ENCODE measurements at places on chromosomes 1 and 21. TPM values are rescaled to one million over a fixed set of nuclear protein-coding genes. Genes with fewer than 3 reads are reported as not detected.

VWA5B1 gene
- total RNA-seq = not detected

DNA sequence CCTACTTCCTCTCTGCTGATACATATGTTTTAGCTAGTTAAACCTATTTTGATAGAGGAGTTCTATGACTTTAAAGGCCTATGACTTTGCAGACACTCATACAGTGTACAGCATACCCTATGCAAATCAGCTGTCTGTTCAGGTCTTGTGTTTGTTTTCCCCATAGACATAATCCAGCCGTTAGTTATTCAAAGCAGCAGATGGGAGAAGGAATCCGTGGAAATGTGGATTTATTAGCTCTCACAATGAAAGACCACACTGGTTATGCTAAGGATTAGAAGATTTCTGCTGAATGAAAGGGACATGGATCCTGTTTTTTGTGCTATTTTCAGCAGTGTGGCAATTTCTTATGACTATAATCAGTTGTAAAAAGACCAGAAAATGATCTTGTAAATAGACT lies 59.8 kb downstream of the MAST2 start:
- H3K27me3 ChIP-seq = no peaks in the 10 kb centered on the region
- no peaks in the 10 kb centered on the region for H3K36me3 ChIP-seq
- no peak overlapping the region for H3K4me3 ChIP-seq
- no peak for DNase-seq

- peaks cover 23% of the 10 kb centered on the region for H3K36me3 ChIP-seq
- no peak overlapping the region for H3K4me3 ChIP-seq
- no peaks in the 10 kb centered on the region for H3K4me1 ChIP-seq
- H3K27ac ChIP-seq = no peak overlapping the region
- DNase-seq = no peak
Measured at GRCh38 chr1:28538286-28538685, 14.6 kb upstream of the TRNAU1AP start.

FAM151A gene
- total RNA-seq = not detected

GRCh38 chr1:238451781-238452310 lies 561.1 kb upstream of the ZP4 start:
- no peaks in the 10 kb centered on the region for H3K27me3 ChIP-seq
- H3K4me3 ChIP-seq = no peak overlapping the region
- no peaks in the 10 kb centered on the region for H3K4me1 ChIP-seq
- H3K27ac ChIP-seq = no peak overlapping the region
- no peaks in the 10 kb centered on the region for H3K36me3 ChIP-seq
- no peak for DNase-seq

- DNase-seq = peak; percentile 42
- H3K4me1 ChIP-seq = no peaks in the 10 kb centered on the region
- H3K4me3 ChIP-seq = no peak overlapping the region
- no peaks in the 10 kb centered on the region for H3K36me3 ChIP-seq
- no peaks in the 10 kb centered on the region for H3K27me3 ChIP-seq
- no peak overlapping the region for H3K27ac ChIP-seq
Measured at GRCh38 chr1:229563701-229564100, 5.2 kb upstream of the ABCB10 start.

- peaks cover 7% of the 10 kb centered on the region for H3K4me1 ChIP-seq
- H3K4me3 ChIP-seq = no peak overlapping the region
- no peak for DNase-seq
- H3K27ac ChIP-seq = peak overlapping the region; percentile 7
- H3K36me3 ChIP-seq = no peaks in the 10 kb centered on the region
Measured at GRCh38 chr1:63921359-63921758, 147.5 kb downstream of the ROR1 start.

GRCh38 chr1:35301674-35302392 lies 33.3 kb downstream of the ZMYM4 start:
- H3K27ac ChIP-seq = no peak overlapping the region
- no peak for DNase-seq
- H3K36me3 ChIP-seq = no peaks in the 10 kb centered on the region

DNA sequence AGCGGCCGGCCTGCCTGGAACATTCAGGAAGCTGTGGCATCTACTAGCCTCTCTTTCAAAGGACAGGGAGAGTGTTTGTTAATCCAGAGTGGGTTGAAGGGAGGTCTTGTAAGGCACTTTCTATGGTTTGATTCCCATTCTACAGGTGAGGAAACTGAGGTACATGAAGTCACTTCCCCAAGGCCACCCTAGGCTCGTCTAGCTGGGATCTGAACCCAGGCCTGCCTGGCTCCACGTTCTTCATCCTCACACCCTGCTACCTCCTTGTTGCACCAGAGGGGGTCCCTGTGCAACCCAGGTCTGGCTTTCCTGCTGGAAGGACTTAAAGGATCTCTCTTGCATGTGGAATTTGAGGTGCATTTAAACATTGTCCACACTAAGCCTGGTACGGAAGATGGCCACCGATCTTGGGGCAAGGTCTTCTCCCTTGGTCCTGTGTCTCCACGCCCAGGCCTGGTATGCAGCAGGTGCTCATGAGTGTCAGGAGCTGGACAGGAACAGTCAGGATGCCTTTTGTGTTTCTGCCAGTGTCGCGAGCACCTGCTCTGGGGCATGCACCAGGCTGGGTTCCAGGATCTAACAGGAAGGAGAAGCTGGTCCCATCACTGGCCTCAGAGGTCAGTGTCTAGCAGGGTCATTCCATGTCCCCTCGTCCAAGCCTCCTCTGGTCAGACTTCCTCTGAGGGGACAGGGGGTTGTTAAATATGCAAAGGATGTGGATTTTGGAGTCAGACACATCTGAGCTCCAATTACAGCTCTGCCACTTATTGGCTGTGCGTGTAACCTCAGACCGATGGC lies 103.2 kb upstream of the RUNX3 start:
- DNase-seq = no peak
- no peak overlapping the region for H3K27ac ChIP-seq
- H3K4me3 ChIP-seq = no peak overlapping the region

DNA sequence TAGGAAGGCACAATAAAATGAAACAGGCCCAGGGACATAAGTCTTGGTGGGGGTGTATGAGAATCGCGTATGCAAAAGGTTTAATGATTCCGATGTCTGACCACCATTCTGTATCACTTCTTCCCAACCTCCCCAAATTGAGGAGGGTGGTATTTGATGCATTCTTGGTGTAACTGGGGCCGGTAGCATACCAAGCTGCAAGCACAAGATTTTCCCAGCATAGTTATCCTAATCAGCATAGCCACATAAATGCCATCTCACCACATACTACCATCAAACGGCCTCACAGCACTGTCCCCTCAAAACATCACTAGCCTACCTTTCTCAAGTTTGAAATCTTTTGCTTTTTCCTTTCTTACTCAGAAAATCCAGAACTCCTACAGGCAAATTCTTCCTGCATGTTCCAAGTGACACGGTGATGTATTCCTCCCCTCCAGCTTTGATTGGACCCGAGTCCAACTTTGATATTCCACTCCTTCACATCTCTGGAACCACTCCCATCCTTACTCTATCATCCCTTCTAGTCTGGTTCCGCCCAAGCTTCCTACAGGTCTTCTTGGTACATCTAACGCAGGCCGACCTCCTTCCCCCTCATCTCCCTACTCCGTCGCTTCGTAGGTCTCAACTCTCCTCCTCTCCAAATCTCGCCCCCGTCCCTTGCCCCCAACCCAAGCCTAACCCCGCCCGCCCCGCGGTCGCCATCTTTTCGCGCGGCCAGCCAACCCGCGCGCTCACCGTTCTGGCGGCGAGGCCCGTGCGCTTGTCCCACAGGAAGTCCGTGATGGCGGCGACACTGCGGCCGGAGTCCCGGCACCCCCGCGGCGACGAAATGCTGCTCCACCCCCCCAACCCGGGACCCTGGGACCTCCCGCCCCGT lies 600 bp downstream of the CLK2 start:
- H3K27me3 ChIP-seq = no peaks in the 10 kb centered on the region
- H3K4me1 ChIP-seq = peaks cover 5% of the 10 kb centered on the region
- H3K36me3 ChIP-seq = peaks cover 17% of the 10 kb centered on the region
- peak overlapping the region; percentile 74 for H3K27ac ChIP-seq
- H3K4me3 ChIP-seq = peak overlapping the region; percentile 56
- peak; percentile 75 for DNase-seq

FCRL5 gene
- not detected for total RNA-seq

LRRC71 gene
- not detected for total RNA-seq

GRCh38 chr21:44434936-44435635 lies 20.2 kb upstream of the LRRC3 start:
- no peak for DNase-seq
- no peaks in the 10 kb centered on the region for H3K36me3 ChIP-seq
- no peak overlapping the region for H3K4me3 ChIP-seq
- H3K4me1 ChIP-seq = no peaks in the 10 kb centered on the region

DNA sequence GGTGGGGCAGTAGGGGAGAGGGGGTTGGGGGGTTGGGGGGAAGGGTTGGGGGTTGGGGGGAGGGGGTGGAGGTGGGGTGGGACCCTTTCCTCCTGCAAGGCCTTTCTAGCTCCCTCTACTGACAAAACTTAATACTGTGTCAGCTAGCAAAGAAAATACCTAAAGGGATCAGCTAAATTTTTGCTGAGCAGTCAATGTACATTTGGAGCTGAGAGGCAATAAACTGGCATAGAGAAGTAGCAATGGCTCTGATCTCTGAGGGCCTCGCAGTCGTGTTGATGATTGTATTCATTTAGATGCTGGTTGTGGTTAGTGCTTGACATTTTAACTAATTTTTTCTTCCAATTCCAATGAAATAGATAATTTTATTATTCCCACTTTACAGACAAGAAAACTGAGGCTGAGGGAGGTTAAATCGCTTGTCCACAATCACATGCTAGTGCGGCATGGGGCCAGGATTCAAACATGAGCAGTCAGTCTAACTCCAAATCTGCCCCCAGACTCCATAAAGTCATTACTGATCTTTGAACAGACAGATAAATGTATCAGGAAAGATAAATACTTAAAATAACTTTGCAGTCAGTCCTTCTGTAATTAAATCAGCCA lies 357.1 kb downstream of the DISC1 start:
- no peaks in the 10 kb centered on the region for H3K36me3 ChIP-seq
- DNase-seq = no peak
- H3K4me1 ChIP-seq = no peaks in the 10 kb centered on the region
- no peak overlapping the region for H3K4me3 ChIP-seq

GRCh38 chr1:98898940-98899339 lies 105.7 kb downstream of the PLPPR5 start:
- no peaks in the 10 kb centered on the region for H3K27me3 ChIP-seq
- no peaks in the 10 kb centered on the region for H3K4me1 ChIP-seq
- no peak overlapping the region for H3K4me3 ChIP-seq

DNA sequence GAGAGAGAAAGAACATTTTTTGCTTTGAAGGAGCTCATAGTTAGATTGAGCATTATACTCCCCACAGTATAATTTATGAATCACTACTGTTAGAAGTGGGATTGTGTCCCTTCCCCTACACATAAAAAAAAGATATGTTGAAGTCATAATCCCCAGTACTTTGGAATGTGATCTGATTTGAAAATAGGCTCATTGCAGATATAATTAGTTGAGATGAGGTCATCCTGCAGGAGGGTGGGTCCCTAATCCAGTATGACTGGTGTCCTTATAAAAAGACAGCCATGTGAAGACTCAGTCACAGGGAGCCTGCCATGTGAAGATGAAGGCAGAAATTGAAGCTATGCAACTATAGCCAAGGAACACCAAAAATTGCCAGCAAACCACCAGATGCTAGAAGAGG lies 76.4 kb downstream of the TGFB2 start:
- H3K4me3 ChIP-seq = no peak overlapping the region
- peak; percentile 52 for DNase-seq
- no peaks in the 10 kb centered on the region for H3K27me3 ChIP-seq
- no peak overlapping the region for H3K27ac ChIP-seq
- no peaks in the 10 kb centered on the region for H3K4me1 ChIP-seq

CLEC20A gene
- not detected for total RNA-seq

GRCh38 chr1:147547065-147547464 lies 5.8 kb downstream of the BCL9 start:
- no peaks in the 10 kb centered on the region for H3K27me3 ChIP-seq
- H3K36me3 ChIP-seq = no peaks in the 10 kb centered on the region
- no peak for DNase-seq
- H3K4me3 ChIP-seq = no peak overlapping the region
- no peaks in the 10 kb centered on the region for H3K4me1 ChIP-seq

DNA sequence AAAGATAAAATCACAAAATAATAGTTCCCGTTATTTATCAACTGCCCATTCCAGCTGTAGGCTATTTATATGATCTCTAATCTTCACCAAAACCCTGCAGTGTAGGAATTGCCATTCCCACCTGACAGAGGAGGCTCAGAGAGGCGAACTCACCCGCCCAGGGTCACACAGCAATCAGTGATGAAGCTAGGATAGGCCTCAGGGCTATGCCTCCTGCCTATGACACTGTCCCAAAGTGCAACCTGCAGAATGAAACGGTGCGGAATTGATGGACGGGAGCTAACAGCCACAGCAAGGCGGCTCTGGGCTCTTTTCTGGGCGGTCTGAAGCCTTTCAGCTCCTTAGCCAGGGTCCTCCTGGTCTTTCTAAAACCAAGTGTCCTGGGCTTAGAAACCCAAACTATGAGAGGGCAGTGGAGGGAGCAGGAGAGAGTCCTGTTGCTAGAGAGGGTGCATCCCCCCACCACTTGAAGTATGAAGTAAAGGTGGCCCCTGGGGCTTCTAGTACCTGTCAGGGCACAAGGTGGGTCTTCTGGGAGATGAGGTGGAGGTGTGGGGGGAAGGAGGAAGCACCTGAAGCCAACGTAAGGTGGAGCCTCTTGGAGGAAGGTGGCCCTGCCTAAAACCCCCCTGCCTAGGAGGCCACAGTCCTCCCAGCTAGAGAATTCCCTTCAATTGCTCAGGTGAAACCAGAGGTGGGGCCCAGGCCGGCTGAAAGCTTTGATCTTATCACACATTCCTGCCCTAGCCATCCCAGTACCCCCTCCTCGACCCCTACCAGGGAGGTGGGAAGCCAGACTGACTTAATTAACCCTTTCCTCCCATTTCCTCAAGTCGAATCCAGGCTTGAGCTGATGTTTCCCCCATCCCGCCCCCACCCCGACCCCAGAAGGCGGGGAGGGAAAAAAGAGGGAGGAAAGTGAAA lies 14.8 kb downstream of the HSPG2 start:
- no peak for DNase-seq
- H3K4me1 ChIP-seq = peaks cover 45% of the 10 kb centered on the region
- no peaks in the 10 kb centered on the region for H3K27me3 ChIP-seq
- no peak overlapping the region for H3K4me3 ChIP-seq
- no peaks in the 10 kb centered on the region for H3K36me3 ChIP-seq

DNA sequence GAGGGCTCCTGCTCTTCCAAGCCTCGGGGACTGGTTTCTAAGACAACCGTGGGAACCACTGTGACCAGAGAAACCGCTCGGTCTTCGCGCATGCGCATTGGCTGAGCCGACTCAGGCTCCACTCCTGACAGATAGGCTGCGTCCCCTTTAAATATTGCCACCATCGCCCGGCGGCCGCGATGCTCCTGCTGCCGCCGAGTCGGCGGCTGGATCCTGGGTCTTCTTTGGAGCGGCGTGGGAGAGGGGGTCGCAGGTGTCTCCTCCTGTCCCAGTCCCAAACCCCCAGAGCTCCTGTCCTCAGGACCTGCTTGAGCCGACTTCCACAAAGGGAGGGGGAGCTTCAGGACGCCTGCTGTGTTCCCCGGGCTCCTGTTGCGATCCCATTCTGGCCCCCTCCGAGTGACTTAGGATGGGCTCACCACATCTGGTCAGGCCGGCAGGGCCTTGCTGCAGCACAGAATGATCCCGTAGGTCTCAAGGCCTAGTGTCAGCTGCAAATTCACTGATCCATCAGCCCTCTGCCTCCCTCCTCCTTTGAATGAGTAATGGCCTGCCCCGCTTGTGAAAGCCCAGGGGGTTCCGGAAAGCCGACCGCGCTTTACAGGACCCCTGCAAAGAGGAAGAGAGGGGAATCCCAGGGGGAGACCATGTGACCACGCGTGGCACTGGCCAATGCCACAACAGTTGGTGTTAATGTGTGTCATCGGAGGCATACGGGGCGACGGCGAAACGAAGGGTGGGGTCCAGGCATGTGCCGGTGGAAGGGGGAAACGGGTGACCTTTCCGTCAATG lies 683.2 kb upstream of the TPTE start:
- no peaks in the 10 kb centered on the region for H3K27me3 ChIP-seq
- no peak for DNase-seq
- H3K4me3 ChIP-seq = no peak overlapping the region
- no peaks in the 10 kb centered on the region for H3K36me3 ChIP-seq
- H3K4me1 ChIP-seq = no peaks in the 10 kb centered on the region
- H3K27ac ChIP-seq = no peak overlapping the region
